ENCODE measurements at places on chromosomes 3 and 15.

DNA sequence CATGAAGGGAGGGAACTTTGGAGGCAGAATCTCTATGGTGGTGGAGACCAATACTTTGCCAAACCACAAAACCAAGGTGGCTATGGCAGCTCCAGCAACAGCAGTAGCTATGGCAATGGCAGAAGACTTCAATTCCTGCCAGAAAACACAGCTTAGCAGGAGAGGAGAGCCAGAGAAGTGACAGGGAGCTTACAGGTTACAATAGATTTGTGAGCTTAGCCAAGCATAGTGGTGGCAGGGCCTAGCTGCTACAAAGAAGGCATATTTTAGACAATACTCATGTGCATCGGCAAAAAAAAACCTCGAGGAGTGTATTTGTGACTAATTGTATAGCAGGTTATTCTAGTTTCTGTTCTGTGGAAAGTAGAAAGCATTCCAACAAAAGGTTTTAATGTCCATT is 6.4 kb upstream of the CSTA start:
- DNase-seq = no peak

DNA sequence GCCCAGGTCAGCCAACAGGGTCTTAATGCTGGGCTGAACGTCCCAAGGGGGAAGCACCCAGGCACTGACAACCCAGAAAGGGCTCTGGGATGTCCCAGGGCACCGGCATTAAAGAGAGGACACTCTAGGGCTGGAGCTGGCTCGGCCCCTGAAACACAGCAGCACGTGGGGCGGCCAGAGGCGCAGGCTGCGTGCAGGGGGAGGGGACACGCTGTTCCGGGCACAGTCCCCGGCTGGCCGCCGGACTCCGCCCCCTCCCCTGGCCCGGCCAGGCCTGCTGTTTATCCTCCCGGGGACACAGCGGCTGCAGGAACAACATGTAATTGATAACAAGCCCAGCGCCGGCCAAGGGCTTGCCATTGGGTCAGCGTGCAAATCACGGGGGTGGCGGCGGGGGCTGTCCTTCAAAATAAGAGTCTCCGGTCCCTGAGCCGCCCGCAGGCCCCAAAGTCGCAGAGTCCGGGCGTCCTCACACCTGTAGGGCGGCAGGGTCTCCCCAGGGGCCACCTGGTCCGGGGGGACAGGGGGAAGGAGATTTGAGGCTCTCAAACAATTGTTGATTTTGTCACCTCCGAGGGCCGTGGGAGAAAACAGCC is 1.3 kb downstream of the KLF15 start:
- DNase-seq = no peak

GRCh38 chr3:141410408-141410807 is 42.1 kb downstream of the ZBTB38 start:
- no peak for DNase-seq

GRCh38 chr3:20350449-20350848 is 164.4 kb upstream of the SGO1 start:
- no peak for DNase-seq

DNA sequence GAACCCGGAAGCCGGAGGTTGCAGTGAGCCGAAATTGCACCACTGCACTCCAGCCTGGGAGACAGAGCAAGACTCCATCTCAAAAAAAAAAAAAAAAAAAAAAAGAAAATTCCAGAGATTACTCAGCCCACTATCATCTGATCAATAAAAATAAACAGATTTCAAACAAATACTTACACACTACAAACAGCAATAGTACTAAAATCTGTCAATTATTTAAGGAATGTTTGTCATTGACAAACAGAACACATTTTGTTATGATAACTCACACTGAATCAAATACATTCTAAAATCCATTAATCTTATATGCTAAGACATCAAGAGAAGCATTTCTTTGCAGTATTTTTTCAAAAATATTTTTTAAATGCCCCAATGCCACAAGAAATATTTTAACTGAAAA is 7.6 kb downstream of the MYO9A start:
- DNase-seq = no peak

GRCh38 chr15:62106096-62106495 is 39.3 kb downstream of the C2CD4A start:
- no peak for DNase-seq

- no peak for DNase-seq
Observed at GRCh38 chr3:65587650-65588439, 450.9 kb downstream of the MAGI1 start.

DNA sequence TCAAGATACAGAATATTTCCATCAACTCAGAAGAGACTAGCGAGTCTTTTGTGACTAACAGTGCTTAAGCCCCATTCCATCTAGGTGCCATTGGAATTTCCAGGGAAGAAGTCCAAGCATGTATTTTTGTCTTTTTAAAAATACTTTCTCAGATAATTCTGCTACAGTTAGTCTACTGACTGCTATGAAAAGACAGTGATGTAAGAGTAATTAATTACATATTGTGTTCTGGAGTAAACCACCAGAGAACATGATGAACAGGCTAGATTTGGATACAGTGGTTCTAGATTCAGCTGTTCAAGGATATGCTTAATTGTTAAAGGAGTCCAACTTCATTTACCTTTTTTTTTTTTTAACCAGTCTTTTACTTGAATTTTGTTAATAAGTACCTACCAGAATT is 34.8 kb upstream of the PAK6 start:
- DNase-seq = no peak

- DNase-seq = no peak
Observed at GRCh38 chr3:47423548-47424145, 42.8 kb downstream of the PTPN23 start.

DNA sequence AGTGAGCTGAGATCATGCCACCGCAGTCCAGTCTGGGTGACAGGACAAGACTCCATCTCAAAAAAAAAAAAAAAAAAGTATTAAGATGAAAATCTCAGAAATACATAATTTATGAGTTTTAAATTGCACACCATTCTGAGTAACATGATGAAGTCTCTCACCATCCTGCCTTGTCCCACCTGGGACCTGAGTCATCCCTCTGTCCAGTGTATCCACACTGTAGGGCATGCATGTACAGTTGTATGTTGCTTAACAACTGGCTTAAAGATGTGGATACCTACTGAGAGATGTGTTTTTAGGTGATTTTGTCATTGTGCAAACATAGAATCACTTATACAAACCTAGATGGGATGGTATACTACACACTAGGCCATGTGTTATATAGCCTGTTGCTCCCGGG is 17.1 kb downstream of the ASB14 start:
- DNase-seq = no peak

GRCh38 chr15:72813345-72814004 is 29.9 kb upstream of the ADPGK start:
- no peak for DNase-seq

DNA sequence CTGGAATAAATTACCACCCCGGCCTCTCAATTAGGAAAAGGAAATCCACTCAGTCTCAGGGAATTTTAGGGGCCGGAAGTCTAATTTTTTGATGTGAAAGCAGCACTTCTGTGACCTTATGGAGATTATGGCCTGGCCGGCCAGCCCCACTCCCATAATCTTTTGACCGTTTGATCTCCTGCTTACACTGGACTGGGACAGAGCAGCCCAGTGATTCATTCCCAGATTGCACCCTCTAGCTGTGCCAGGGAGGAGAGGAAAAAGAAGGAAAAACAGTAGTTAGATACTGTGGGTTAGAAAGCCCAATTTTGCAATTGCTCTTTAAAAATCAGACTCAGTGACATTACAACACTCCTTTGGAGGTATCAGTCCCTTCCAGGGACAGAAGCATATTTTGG is 32.4 kb downstream of the GJD2 start:
- no peak for DNase-seq

DNA sequence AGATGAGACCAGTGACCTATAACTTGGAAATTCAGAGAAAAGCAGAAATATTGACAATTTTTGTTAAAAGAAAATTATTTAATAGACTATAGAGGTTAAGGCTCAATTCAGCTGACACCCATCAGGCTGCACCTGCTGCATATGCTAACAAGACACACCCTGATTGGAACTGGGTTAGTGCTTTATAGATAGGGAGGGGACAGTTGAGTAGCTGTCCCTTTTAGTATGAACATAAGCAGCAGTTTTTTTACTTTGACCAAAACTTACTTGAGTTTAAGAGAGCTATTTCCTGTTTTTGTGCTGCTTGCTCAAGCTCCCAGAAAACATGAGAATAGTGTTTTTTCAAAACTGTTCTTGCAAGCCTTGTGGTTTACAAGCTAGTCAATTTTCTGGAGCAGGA is 292.6 kb downstream of the LRRC3B start:
- DNase-seq = no peak
